ENCODE measurements at places on chromosomes 2 and 18.

GRCh38 chr2:26692279-26692896 is at the start of gene KCNK3:
Gene KCNK3 (plus strand): TSS chr2:26692722. CDS start chr2:26692876, 154 bp downstream.
- peak; percentile 70 for DNase-seq

DNA sequence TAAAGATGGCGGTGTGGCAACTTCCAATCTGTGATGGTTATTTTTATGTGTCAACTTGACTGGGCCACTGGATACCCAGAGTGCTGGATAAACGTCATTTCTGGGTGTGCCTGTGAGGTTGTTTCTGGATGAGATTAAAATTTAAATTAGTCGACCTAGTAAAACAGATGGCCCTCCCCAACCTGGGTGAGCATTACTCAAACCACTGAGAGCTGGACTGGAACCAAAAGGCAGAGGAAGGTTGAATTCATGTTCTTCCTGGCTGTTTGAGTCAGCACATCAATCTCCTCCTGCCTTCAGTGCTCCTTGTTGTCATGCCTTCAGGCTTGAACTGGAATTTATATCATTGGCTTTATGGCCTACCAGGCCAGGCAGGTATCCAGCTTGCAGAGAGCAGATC is 190.8 kb upstream of the RGPD4 start:
- DNase-seq, result no peak

DNA sequence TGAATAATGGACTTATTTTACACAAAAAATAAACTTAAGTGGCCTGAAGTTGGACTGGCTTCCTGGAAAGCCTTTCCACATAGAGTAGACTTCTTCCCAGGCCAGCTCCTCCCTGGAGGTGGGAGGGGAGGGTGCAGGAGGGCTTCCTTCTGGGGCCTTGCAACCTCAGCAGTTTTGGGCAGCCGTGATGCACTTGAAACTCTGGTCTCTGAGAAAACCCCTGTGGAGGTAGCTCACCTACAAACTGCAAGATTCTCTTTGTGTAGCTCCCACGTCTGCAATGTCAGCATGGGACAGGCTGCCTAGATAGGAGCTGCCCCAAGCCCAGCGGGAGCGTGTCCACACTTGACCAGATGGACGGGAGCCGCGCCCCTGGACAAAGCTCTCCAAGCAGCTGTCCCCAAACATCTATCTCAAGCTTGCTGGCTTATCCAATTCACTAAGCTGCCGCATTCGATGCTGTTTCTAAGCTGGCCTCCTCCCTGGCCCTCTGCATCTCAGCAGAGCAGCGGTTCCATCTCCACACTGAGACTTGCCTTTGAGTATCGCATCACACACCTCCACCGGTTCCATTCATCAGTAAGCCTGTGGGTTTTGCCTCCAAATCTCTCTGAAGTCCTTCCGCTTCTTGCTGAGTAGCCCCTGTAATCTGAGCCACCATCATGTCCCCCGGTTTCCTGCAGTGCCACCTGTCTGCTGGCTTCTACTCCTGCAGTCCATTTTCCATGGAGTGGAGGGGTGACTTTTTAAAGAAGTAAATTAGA is 1.6 kb upstream of the LPIN1 start:
- no peak for DNase-seq

- no peak for DNase-seq
Observed at GRCh38 chr2:8714283-8714682, 32.4 kb downstream of the ID2 start.

GRCh38 chr2:146931109-146931508 is 913.7 kb upstream of the ACVR2A start:
- DNase-seq, result no peak

GRCh38 chr2:217845301-217845700 is 157.5 kb downstream of the TNS1 start:
- DNase-seq, result no peak

DNA sequence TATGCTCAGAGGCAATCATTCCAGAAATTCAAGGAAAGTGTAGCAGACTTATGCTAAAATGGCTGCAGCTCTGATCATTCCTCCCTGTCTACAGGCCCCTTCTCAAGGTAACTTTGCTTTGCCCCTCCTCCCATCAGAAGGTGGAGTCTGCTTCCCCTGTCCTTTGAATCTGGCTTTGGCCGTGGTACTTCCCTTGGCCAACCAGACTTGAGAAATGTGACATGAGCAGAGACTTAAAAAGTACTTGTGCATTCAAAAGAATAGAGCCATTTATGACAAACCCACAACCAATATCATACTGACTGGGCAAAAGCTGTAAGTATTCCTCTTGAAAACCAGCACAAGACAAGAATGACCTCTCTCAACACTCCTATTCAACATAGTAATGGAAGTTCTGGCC is 59.5 kb upstream of the NCKAP5 start:
- DNase-seq, result no peak

GRCh38 chr2:231680992-231681852 is 27.1 kb upstream of the PTMA start:
- peak; percentile 97 for DNase-seq

GRCh38 chr2:40680547-40680946 is 228.7 kb upstream of the SLC8A1 start:
- no peak for DNase-seq

Data from HuH-7.5 (cell line).